ENCODE measurements at places on chromosomes 11 and 22. TPM values are rescaled to one million over a fixed set of nuclear protein-coding genes. Genes with fewer than 3 reads are reported as not detected.
A peak's percentile ranks its signal among the peaks of the same experiment; 100 is the strongest.

CLDN5 gene
- total RNA-seq: 198 TPM

C11orf87 gene
- not detected for total RNA-seq

GRCh38 chr11:112298535-112298934, 37.9 kb upstream of the PLET1 start:
- DNase-seq: no peak

PARVA gene
- 99.8 TPM for total RNA-seq

DNA sequence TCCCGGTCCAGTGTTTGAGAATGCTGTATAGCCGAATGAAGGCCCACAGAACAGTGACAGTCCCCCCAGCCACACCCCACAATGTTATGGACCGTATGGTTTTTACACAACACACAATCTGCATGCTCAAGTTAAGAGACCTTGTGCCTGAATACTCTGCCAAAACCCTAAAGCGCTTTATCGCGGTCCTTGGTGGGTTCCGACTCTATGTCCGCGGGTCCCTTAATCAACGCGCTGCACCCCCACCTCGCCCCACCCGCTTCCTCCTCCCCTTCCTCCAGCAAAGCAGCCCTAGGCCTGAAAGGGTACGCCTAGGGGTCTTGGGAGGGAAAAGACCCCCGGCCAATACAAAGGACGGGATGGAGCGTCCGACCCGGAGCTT, 442 bp downstream of the COPB1 start:
- peak; percentile 32 for DNase-seq

DNA sequence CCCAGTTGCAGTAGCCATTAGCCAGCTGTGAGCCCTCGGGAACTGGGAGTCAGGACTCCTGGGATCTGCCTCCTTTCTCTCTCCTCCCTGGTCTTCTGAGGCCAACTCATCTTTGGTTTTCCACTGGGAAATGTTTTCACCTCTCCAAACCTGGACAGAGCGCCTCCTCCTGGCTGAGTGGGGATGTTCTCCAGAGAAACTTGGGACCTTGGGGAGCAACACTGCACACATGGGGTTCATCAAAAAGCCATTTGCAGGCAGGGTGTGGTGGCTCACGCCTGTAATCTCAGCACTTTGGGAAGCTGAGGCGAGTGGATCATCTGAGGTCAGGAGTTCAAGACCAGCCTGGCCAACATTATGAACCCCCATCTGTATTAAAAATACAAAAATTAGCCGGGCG, 145.4 kb downstream of the NECTIN1 start:
- DNase-seq: no peak

DNA sequence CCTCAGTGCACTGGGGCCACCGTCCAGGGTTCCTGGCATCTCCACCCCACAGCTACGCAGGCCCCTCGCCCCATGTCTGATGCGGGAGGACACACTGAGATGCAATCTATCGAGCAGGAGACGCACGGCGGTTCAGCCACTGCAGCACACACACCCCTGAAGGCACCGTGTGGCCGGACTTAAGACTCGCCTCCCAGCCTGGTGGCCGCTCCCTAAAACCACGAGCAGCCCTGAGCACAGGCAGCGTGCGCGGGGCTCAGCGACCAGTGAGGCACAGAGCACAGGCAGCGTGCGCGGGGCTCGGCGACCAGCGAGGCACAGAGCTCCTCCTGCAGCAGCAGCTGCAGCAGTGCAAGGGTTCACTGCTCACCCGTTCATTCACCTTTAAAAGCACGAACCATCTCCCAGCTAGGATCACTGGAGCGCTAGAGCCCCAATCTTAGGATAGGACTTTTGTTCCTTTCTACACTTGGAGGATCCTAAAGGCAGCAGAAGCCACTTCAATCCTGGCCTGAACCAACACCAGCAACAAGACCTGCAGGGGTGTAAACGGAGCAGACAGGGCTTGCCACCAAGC, 31.4 kb downstream of the TOLLIP start:
- no peak for DNase-seq

DNA sequence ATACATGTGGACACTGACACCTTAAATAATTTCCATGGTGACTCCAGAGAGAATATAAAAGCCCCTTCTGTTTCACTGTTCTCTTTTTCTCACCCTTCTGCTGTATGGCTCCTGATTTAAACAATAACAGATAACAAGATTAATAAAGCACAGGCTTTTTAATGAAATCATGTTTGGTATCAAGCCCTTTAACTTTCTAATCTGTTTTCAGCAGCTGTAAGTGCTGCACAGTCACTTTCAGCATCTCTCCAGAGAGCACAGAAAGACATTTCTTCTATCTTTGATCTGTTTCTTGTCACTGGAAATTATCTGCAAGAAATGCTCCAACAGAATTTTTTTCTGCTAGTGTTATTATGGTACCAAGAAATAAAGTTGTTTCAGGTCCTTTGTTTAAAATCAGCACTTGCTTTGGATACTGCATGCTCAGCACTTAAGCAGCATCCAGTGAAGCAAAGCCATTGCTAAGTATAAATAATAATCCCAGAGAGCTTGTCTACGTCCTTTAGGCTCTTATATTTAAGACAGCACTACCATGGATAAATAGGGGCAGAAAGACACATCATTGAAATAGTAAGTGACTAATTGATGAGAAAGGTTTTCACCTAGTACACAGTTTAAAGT, 134.2 kb upstream of the CARD18 start:
- DNase-seq: no peak

FXYD6 gene
- 1.9 TPM for total RNA-seq

RNF26 gene
- total RNA-seq: 40.1 TPM

DNA sequence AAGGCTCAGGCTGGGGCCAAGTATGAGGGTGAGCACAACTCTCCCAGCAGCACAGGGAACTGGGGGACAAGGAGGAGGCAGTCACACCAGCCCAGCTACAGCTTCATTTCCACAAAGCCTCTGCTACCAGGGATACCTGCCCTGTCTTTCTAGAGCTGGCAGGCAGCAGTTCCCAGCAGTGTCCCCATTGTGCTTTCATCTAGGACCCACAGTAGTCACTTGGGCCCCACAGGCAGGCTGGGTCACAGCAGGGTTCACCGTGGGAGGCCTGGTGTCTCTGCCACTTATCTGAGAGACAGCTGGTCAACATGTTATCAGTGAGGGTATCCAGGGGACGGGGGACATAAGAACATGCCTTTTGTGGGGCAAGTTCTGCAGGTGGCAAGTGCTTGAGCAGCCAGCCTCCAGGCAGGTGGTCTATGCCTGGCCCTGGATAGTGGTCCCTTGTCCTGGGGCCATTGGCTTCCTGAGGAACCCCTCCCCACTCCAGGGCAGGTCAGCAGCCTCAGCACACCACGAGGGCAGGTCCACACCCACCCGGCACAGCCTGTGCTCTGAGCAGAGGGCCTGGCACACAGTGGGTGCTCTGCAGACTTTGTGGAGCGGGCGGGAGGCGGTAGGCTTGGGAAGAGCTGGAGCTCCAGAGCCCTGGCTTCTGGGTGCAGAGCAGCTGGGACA, 29.9 kb downstream of the GNAZ start:
- no peak for DNase-seq

RFPL1 gene
- total RNA-seq: not detected

DNA sequence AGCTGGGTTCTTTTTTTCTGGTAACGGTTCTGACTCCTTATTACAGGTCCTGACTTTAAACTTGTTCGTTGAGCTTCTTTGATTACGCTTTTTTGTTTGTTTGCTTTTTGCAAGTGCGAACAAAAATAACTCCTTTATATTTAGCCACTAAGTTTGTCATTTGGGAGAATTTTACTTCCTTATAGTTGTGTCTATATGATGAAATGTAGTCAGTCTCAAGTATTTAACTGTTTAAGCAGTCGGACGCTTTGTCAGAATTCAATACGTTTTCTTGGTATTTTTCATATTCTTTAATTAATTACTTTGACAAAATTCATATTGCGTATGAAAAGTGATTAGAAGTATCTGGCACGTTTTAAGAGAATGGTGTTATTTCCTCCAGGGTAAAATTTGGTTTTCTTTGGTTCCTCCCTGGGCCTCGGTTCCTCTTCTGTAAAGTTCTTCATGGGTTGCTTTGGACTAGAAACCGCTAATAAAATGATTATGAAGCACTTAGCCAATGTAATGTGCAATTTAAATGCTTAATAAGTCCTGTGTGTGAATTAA, 1.3 kb downstream of the CBL start:
- DNase-seq: no peak

SELENOO gene
- total RNA-seq: 24.1 TPM

ZNF215 gene
- 6.0 TPM for total RNA-seq

SFI1 gene
- 46.4 TPM for total RNA-seq

NKAPD1 gene
- 18.5 TPM for total RNA-seq

DNA sequence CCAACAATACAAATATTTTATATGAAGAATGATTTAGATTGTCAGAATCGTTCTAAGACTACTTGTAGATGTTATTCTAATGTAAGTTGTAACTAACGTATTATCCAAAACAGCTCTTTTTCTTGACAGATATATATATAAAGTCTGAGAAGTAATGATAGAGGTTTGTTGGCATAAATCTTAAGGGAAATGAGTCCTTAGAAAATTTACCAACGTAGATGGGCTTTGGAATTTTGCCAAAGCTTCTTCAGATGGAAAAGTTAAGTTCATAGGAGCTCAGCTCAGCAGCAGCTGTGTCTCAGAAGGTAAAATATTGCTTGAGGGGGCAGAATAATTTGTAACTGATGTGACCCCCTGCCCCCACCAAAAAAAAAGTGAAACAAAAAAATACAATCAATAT, 66.7 kb downstream of the BID start:
- peak; percentile 67 for DNase-seq

DNA sequence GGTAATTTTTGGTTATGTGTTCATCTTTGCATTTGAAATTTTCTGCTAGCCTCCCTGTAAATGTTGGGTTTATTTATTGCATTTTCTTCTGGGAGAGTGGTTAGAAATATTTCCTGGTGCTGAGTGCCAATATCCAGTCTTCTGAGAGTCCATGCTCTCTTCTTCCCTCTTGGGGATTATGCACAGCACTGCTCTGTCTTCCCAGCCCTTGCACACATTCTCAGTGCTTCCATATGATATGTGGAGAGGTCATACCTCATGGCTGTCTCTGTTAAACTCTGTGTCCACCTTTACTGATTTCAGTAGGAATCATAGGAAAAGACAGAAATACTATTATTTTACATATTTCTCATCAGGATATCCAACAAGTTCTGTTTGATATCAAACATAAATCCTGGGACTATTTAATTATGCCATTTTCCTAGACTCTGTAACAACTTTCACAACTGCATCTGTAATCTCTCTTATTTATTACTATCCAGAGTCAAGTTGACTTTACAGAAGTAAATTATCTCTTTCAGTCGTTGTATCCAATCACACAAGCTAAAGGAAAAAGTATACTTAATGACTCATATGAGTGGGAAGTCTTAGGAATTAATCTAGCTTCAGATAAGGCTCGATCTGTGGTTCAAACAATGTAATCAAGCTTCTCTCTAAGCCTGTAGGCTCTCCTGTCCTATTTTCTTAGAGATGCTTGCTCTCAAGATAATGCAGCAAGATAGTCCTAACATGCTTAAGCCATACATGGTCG, 2.7 kb upstream of the NXPE1 start:
- peak; percentile 44 for DNase-seq

RIMBP3B gene
- not detected for total RNA-seq

DNA sequence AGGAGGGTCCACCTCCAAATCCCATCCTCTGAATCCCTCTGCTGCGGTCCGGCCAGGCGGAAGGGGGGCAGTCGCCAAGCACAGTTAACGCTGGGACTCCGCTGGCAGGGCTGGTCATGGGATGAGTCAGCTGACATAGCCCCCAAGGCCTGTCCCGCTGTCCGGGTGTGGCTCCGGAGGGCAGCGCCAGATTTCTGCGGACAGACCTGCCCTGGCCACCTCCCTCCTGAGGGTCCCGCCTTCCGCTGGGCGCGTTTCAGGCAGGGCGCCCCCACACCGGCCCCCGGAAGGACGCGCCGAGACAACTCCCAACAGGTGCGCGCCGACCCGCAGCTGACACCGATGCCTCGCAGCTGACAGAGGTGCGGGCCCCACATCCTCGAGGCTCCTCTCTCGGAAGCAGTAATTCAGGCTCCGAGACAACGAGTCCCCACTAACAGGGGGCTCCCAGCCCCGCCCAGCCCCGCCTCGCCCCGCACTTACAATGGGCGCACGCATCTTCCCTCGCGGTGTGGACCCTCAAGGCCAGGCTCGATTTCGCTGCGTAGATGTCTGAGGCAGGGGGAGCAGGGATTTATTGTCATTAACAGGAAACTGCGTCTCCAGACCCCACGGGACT, 607 bp downstream of the PLAAT3 start:
- DNase-seq: peak; percentile 29

- DNase-seq: no peak
Measured at GRCh38 chr22:38041760-38042487, 15.3 kb upstream of the PICK1 start.

TBX10 gene
- total RNA-seq: not detected

NAALAD2 gene
- 1.1 TPM for total RNA-seq

PICALM gene
- total RNA-seq: 202 TPM

DNA sequence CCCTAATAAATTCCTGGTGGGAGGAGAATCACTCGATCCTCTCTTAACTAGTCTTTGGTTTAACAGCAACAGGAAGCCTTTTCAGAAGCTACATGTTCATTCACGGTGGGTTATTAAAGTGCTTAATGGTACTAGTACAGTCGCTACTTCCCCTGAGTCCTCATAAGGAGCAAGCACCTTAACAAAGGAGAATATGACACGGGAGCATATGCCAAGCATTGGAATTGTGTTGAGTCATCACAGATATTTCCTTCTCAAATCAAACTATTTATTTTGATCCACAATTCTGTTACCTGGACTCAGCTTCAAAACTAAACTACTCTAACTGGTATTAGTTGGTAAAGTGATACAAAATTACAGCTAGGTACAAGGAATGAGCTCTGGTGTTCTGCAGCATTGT, 177.5 kb upstream of the CTSC start:
- DNase-seq: no peak

GRCh38 chr11:128711890-128712289, 18.0 kb downstream of the FLI1 start:
- DNase-seq: no peak

PDGFB gene
- total RNA-seq: 273 TPM

DNA sequence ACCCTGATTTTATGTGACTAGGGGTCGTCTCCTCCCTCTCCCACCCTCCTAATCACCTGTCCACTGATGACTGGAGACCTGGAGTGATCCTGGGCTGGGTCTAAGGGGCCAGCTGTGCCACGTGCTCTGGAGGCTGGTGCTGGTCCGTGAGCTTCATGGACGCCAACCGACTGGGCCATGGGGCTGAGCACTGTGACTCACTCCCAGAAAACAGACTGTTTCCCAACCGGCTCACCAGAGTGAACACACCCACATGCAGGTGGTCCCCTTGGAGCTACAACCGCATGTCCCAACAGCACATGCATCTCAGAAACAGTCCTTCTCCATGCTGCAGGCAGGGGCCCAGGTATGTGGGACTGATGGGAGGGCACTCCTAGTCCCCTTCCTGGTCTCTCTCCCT, 14.0 kb upstream of the LMO1 start:
- DNase-seq: no peak

GRCh38 chr11:61749591-61750217, 2.7 kb upstream of the MYRF start:
- no peak for DNase-seq

DNA sequence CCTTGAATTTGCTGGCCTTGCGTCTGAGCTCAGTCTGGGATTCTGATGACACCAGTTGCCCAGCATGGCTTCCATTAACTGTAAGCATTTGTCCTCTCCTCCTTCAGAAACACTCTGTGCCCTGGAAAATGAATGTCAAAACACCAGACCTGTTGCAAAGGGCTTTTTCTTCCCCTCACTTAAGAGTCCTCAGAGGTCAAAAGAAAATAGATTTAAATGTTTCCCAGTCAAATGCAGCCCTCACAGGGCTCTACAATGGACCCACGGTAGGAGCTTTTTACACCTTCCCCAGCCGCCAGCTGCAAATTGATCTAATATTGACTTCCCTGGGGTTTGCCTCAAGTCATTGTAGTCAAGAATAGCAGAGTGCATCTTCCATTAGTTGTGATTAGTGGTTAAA, 332.2 kb downstream of the INSC start:
- no peak for DNase-seq

- no peak for DNase-seq
Measured at GRCh38 chr11:95499516-95500135, 268.6 kb upstream of the SESN3 start.

All from endothelial cell of umbilical vein (primary cell).